ENCODE measurements at places on chromosomes 6 and 20. TPM values are rescaled to one million over a fixed set of nuclear protein-coding genes. Genes with fewer than 3 reads are reported as not detected.

The TRIM10 gene
- 0.22 TPM for total RNA-seq

The SLC35F1 gene
- 11.0 TPM for total RNA-seq

The TMEM74B gene
- 10.9 TPM for total RNA-seq

The DNAAF9 gene
- total RNA-seq: 8.1 TPM

The SNRPB gene
- total RNA-seq: 498 TPM

- H3K36me3 ChIP-seq: peaks cover 31% of the 10 kb centered on the region
- no peak for DNase-seq
- peaks cover 28% of the 10 kb centered on the region for H3K4me1 ChIP-seq
- peak overlapping the region; percentile 99 for H3K4me3 ChIP-seq
Measured at GRCh38 chr6:132812255-132812732, 2.1 kb upstream of the RPS12 start.

GRCh38 chr6:162721404-162721687, 6.2 kb downstream of the PRKN start:
- H3K4me3 ChIP-seq: no peak overlapping the region
- no peak for DNase-seq
- peaks cover 6% of the 10 kb centered on the region for H3K27me3 ChIP-seq
- peaks cover 13% of the 10 kb centered on the region for H3K4me1 ChIP-seq
- no peak overlapping the region for H3K27ac ChIP-seq

DNA sequence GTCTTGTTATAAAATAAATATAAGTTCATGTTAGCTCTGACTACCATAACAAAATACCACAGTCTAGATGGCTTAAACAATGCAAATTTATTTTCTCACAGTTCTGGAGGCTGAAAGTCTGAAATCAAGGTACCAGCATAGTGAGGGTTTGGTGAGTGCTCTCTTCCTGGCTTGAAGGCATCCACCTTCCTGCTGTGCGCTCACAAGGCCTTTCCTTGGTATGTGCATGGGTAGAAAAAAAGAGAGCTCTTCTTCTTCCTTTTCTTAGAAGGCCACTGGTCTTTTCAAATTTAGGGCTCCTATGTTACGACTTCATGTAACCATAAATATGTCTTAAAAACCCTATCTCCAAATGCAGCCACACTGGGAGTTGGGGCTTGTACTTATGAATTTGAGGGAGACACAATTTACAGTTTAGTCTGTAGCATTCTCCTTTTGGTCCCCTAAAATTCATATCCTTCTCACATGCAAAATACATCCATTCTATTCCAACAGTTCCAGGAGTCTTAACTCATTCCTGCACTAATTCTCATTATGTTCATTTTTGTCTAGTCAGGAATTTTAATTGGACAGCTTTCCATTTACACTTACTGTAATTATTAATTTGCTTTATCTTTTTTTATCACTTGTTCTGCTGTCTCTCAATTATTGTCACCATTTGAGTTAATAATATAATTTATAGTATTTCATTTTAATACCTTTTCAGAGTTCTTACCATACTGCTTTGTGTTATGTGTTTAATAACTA, 381.9 kb upstream of the EPHA7 start:
- H3K4me3 ChIP-seq: no peak overlapping the region
- peaks cover 4% of the 10 kb centered on the region for H3K36me3 ChIP-seq
- H3K4me1 ChIP-seq: peaks cover 16% of the 10 kb centered on the region
- H3K27me3 ChIP-seq: no peaks in the 10 kb centered on the region
- H3K27ac ChIP-seq: peak overlapping the region; percentile 52

DNA sequence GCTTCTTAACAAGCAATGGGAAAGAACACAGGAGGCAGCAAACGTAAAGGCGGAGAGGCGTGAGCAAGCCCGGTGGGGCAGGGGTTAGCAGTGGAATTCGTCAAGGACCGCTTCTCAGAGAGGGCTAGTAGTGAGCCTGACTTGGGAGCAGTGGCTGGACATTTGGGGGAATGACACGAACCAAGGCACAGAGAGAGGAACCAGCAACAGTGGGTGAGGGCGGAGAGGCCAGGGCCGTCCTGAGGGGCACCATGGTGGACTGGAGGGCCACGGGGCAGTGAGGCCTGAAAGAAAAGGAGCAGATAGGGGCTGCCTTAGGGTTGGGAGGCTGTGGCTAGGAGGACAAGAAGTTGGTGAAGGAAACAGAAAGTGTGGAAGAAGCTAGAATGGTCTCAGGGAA, 12.1 kb upstream of the ARID1B start:
- no peaks in the 10 kb centered on the region for H3K27me3 ChIP-seq
- H3K36me3 ChIP-seq: no peaks in the 10 kb centered on the region
- H3K4me3 ChIP-seq: no peak overlapping the region
- peaks cover 9% of the 10 kb centered on the region for H3K4me1 ChIP-seq
- no peak for DNase-seq

DNA sequence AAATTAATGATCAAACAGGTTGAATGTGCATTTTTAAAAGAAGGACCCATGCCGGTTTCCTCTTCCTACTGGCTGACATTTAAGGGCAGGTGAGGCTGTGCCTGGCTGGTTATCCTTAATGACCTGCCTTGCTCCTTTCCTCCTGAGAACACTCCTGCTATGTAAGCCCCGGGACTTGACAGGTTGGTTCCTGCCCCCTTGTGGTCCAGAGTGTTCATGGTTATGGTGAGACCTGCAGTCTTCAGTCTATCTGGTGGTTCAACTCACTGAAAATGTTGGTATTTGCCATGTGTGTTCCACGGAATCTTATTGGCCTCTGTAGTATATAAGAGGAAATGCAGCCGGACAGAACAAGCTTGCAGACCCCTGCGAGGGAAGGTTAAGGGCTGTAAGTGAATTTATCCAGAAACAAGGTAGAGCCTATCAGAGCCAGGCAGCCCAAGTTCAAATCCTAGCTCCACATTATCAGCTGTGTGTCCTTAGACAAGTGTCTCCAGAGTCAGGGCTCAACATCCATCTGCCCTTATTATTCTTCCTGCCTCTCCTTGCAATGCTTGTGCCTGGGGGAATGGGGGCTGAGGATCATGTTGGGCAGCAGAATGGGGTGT, 5.2 kb upstream of the BPIFA3 start:
- H3K4me1 ChIP-seq: no peaks in the 10 kb centered on the region
- H3K27ac ChIP-seq: no peak overlapping the region
- no peaks in the 10 kb centered on the region for H3K36me3 ChIP-seq
- peak; percentile 75 for DNase-seq

DNA sequence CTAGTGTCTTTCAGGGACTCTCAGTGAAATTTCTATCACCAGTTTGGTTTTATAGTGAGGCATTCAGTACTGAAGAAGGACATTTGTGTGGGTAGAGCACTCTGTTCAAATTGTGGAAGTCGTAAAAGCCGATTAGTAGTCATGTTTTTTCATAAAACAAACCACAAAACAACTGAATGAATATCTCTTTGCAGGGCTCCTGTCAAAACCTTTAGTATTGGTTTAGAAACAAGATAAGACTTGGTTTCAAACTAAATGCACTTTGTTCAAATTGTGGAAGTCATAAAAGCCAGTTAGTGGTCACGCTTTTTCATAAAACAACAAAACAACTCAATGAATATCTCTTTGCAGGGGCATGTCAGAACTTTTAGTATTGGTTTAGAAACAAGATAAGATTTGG, 23.8 kb downstream of the ADGRF4 start:
- H3K27ac ChIP-seq: no peak overlapping the region
- H3K4me1 ChIP-seq: no peaks in the 10 kb centered on the region
- no peaks in the 10 kb centered on the region for H3K27me3 ChIP-seq
- no peaks in the 10 kb centered on the region for H3K36me3 ChIP-seq
- DNase-seq: no peak
- H3K4me3 ChIP-seq: no peak overlapping the region

DNA sequence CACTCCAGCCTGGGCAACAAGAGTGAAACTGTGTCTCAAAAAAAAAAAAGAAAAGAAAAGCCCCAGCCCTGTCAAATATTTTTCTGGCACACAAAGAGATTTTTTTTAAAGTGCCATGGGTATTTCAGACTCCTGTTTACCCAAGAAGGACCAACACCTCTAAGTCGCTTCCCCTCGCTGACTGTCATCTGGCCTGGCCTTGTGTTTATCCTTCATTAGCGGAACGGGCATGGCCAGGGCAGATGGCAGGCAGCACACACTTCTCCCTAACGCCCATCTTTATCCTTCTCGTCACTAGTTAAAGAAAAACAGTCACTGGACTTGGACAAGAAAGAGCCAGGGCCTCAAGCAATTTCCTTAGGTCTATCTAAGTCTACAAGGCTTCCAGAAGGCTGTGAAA, 7.3 kb upstream of the CBFA2T2 start:
- no peaks in the 10 kb centered on the region for H3K27me3 ChIP-seq
- no peaks in the 10 kb centered on the region for H3K36me3 ChIP-seq
- no peak overlapping the region for H3K4me3 ChIP-seq
- DNase-seq: no peak
- H3K27ac ChIP-seq: 0 out of 2 replicates have a peak overlapping the region, but pooled peaks have one; percentile 11

DNA sequence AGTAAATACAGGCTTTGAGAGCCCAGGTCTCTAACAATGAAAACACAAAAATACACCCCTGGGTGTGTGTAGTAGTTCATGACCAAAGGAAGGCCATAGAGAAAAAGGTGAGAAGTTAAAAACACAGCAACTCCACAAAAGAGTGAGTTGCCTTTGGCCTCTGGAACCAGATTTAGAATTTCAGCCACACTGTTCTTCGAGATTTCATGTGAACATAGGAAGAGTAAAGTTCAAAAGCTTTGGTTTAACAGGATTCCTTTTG, 43.5 kb upstream of the RIN2 start:
- no peaks in the 10 kb centered on the region for H3K27me3 ChIP-seq
- H3K36me3 ChIP-seq: peaks cover 26% of the 10 kb centered on the region
- H3K4me1 ChIP-seq: peaks cover 2% of the 10 kb centered on the region
- DNase-seq: no peak

- H3K27ac ChIP-seq: peak overlapping the region; percentile 72
- H3K27me3 ChIP-seq: no peaks in the 10 kb centered on the region
- no peaks in the 10 kb centered on the region for H3K36me3 ChIP-seq
Measured at GRCh38 chr6:34553750-34554149, 2.4 kb downstream of the SPDEF start.

DNA sequence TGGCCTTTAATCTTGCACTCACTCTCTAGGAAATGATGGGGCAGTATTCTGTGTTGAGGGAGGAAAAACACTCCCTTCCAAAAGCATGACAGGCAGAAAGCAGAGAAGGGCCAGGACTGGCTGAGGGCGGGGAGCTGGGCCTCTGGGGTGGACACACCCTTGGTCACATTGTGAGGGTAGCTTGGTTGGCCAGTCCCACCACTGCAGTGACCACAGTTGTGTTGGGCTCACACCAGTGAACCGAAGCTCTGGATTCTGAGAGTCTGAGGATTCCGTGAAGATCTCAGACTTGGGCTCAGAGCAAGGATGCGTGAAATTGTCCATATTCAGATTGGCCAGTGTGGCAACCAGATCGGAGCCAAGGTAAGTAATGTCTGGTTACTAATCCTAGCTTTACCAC, at the start of gene TUBB1:
Gene TUBB1 (plus strand): TSS at position 213 of the 400 bp plus-strand sequence. CDS start 94 bp downstream, at position 307.
- DNase-seq: no peak
- no peak within 1 kb of the TSS for H3K27ac ChIP-seq
- peaks cover 3% of the 10 kb centered on the region for H3K4me1 ChIP-seq
- H3K27me3 ChIP-seq: peaks cover 21% of the 10 kb centered on the region

DNA sequence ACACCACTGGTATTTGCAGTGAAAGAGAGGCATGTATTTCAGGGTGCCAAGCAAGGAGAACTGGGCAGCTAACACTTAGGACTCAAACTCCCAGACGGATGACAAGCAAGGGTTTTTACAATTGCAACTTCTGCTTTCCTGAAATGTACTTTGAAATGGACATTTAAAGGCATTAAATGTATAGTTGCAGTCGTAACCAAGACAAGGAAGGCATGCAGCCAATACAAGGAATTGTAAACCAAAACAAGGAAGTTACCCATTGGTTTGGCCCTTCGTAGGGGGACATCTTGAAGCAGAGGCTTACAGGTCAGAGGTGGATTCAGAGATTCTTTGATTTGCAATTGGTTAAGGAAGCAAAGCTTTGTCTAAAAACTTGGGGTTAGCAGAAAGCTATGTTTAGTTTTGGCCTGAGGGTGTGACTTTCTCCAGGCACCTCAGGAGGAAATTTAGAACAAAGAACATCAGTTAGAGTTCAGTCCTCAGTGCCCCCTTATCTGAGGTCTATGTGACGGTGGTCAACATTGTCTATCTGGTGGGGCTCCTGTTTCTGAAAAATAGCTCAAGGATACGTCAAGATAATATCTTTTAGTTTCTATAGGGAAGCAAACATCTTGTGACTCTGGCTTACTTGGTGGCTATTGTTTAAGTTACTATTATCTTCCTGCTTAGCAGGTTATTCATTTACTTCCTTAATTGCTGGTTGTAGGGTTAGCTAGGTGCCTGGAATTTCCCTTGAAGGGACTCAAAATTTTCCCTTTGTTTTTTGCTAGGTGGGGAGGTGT, 266.0 kb downstream of the CD83 start:
- peaks cover 10% of the 10 kb centered on the region for H3K36me3 ChIP-seq
- DNase-seq: no peak
- H3K27me3 ChIP-seq: no peaks in the 10 kb centered on the region
- no peak overlapping the region for H3K4me3 ChIP-seq
- peak overlapping the region; percentile 96 for H3K27ac ChIP-seq

GRCh38 chr6:42259286-42259685, 41.6 kb upstream of the MRPS10 start:
- no peak overlapping the region for H3K27ac ChIP-seq
- H3K4me3 ChIP-seq: no peak overlapping the region
- H3K4me1 ChIP-seq: peaks cover 43% of the 10 kb centered on the region
- peaks cover 29% of the 10 kb centered on the region for H3K36me3 ChIP-seq
- no peaks in the 10 kb centered on the region for H3K27me3 ChIP-seq
- DNase-seq: no peak

DNA sequence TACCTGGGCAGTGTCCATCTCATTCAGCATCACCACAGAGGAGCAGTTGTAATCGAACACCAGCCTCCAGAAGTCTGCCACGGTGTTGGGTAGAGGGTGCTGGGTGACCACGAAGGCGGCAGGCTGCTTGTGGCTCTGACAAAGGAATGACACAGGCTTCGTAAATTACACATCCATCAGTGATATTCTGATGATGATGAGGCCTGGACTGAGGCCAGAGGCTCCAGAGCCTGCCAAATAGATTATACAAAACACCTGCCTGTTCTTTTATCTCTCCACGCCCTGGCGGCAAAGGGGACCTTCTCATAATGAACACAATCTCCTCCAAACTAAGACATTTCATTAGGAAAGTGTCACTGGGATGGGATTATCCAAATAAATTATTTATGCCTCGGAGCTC, 480.2 kb upstream of the CHD6 start:
- no peak overlapping the region for H3K27ac ChIP-seq
- H3K27me3 ChIP-seq: no peaks in the 10 kb centered on the region
- DNase-seq: no peak
- H3K4me3 ChIP-seq: no peak overlapping the region

GRCh38 chr6:102381203-102381602, 987.7 kb downstream of the GRIK2 start:
- H3K27ac ChIP-seq: no peak overlapping the region
- no peaks in the 10 kb centered on the region for H3K36me3 ChIP-seq
- H3K4me1 ChIP-seq: no peaks in the 10 kb centered on the region
